Inflammatory macrophage treated with lipopolysaccharide for 4 hours (primary cell): ENCODE measurements at places on chromosomes 4 and X.

- no peak for DNase-seq
Measured at GRCh38 chr4:145681956-145682355, 2.0 kb downstream of the C4orf51 start.

DNA sequence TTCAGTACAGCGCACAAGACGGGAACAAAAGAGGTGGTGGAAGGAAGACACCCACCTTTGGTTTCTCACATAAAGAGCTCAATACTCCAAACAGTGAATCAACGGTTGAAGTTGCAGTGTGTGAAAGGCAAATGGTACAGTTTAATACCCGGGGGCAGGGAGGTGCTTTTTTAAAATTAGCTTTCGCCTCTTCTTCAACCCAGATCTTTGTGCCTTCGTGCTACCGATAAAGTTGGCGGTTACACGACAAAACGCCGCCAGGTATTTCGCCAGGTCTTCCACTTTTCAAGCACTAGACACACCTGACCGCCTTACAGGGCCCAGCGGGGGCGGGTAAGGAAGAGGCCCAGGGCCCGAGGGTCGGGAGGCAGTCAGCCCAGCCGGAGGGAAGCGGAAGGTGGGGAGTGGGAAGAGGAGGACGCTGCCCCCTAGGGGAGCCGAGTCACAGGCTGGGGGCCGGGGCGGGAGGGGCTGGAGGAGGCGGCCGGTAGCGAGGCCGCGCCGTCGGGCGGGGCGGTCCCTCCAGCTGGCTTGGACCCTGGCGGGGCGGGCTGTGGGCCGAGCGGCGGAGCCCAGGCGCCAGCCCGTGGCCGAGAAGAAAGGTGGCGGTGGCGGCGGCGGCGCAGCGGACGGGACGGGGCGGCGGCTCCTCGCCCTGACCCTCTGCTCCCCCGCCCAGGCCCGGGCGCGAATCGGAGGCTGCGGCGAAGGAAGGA is 16.0 kb downstream of the UTP3 start:
- DNase-seq: peak; percentile 73

GRCh38 chr4:185672151-185672550 is 136.8 kb upstream of the PDLIM3 start:
- no peak for DNase-seq

- no peak for DNase-seq
Measured at GRCh38 chrX:150773117-150773516, 79.9 kb downstream of the MTMR1 start.

GRCh38 chr4:135515295-135515694 is 1313.7 kb upstream of the PABPC4L start:
- no peak for DNase-seq
